Activated CD8-positive, alpha-beta memory T cell treated with anti-CD3 and anti-CD28 coated beads for 1 hour (primary cell): ENCODE measurements at places on chromosomes 2 and 18.

DNA sequence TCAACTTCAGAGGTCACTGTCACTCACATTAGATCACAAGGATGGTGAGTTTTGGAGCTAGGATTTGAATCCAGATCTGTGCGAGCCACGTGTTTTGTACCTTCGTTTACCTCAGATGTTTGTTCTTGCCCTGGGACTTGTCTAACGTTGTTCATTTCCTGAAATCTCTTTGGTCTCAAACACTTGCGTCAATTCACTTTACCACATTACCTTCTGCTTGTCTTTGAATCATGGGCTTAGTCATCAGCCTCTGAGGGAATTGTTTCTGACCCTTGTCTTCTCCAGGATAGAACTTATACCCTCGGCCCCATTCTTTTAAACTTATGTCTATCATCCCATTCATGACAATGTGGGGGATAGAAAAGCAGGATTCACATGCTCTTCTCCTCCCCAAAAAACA lies 282.7 kb downstream of the DCDC2C start:
- no peak for DNase-seq

DNA sequence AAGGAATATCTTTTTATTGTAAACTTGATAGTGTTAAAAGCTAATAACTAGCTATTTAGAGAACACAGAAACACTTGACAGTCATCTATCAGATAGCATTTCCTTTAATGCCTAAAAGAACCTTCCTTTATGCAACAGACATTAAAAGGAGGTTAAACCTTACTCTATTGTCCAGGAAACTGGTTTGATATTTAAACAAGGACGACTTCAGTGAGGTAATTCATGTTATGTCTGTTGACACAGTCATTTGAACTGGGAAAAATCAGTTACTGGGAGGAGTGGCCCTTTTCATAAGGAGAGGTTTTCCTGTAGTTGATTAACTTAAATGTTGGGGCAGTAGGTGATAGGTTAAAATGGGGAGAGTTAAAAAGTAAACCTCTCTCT lies 6.7 kb downstream of the TGIF1 start:
- no peak for DNase-seq

- DNase-seq, result no peak
Measured at GRCh38 chr2:60987041-60987440, 30.5 kb upstream of the PEX13 start.

DNA sequence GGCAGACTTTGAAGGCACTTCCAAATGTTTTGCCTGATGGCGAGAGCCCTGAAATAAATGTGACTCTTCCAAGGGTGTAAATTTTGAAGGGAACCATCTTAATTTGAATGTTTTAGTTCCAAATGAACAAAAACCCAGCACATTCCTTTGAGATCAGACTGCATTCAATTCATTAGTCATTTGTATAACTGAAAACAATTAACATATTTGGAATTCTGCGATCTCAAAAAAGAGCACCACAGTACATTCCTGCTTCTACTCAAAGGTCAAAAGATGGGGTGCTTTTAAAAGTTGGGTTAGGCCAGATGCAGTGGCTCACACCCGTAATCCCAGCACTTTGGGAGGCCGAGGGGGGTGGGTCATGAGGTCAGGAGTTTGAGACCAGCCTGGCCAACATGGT lies 38.2 kb upstream of the CHRNA1 start:
- DNase-seq, result no peak

- DNase-seq, result no peak
Measured at GRCh38 chr2:204581946-204582345, 36.7 kb downstream of the PARD3B start.

DNA sequence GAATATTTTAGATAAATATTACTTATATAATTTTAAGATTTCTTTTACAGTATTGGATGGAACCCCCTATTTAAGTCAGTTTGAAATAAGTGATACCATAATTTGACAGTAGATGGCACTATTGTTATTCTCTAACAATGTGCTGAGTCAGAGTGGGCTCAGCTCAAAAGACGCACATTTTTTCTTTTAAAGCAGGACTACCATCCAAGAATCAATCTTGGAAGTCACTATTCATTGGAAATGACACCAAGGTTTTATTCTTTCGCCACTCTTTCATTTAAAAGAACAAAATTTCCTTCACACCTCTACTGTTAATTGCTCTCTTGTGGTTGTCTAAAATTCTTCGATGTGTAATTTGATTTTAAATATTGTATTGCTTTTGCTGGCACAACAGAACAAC lies 32.6 kb upstream of the SPAG16 start:
- no peak for DNase-seq
